A673 (cell line): ENCODE measurements at places on chromosomes 5 and 9.

GRCh38 chr5:1152771-1153282 lies 41.0 kb upstream of the SLC12A7 start:
- no peak for DNase-seq

GRCh38 chr5:140568443-140569063 lies 3.9 kb downstream of the SLC35A4 start:
- DNase-seq = no peak

DNA sequence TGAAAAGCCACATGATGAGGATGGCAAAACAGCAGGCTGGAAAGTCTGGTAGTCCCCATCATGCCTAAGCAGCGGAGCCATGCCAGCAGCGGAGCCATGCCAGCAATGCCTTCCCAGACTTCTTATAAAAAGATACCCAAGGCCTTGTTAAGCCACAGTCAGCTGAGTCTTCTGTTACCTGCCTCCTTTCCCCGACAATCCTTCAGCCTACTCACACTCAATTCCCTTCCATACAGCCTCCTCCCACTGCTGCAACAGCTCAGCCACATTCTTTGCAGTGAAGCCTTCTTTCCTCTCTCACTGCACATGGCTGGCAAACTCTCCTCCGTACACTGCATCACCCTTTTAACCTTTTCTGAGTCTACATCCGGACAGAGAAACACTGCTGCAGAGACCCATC lies 114.9 kb downstream of the AUH start:
- no peak for DNase-seq

DNA sequence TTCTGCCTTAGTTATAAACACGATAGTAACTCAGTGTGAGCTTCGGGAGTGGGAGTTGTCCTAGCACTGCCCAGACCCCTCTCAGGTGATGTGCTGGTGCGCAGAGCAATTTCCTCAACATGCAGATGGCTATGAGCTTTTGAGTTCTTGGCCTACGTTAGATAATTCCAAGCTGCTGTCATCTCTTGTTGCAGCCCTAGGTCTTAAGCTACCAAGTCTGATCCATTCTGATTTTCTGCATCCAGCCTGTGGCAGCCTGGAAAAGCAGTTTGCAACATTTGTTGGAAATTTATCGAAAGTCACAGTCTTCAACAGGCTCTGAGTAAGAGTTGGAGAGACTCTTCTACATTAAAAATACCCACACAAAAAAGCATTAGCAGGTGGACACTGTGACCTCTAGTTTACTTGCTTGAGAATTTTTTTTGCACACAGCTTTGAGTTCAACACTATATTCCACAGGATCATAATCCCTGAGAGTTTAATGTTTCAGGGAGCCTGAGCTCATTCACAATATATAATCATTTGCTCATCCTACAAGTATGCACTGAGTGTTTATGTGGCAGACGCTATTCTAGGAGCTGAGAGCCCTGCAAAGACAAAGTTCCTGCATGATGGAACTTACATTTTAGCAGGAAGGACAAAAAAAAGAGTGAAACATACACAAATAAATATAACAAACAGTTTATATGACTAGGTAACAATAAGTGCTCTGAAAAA lies 91.6 kb downstream of the UBE2QL1 start:
- DNase-seq = no peak

DNA sequence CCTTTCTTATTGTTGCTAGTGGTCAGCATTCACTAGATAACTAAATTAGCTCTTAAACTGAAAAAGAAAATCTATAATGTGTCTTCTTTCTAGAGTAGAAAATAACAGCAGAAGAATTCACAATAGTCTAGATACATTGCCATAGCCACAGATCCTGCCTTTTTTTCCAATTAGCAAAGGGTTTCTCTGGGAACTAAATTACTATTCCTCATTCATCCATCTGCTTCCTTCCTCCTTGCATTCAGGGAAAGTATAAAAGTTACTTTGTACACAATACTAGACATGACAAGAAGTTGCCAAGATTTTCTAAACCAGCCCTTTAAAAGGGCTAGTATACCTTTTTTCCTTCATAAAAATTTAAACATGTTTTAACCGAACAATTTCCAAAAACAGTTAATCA lies 21.2 kb upstream of the WDR41 start:
- DNase-seq = no peak

- peak; percentile 69 for DNase-seq
Observed at GRCh38 chr5:171907725-171908343, 98.6 kb downstream of the FBXW11 start.

DNA sequence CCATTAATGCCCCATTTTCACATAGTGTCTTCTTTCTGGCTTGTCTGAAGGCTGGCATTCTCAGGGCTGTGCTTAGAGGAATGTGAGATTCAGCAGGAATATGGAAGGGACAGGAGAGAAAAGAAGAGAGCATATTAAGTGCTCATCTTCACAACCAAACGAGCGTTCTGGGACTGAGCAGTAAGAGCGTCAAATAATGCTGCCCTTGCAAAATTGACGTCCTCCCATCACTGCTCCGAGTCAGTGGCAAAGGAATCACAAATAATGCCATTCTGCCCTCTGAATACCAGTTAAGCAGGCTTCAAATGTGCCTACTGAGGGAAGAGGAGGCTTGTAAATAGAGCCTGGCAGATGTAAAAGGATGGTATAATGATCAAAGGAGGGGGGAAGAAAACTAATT lies 351.2 kb downstream of the EBF1 start:
- no peak for DNase-seq

DNA sequence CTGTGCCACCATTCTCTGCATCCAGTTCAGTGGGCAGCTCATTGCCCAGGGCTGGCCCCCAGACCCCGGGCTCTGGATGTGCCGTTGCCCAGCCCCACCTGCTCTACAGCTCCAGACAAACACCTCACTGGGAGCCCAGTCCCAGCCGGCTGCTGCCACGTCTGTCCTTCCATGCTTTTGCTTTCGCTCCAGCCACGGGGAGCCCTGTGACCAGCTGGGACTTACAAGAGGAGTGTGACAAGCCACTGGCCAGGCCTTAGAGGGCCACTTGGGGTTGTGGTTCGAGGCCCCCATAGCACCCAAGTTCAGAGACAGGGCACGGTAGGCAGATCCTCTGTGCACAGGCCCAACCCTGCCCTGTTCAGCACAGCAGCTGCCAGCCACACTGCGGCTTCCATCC lies 142.0 kb downstream of the ADAMTS2 start:
- no peak for DNase-seq

GRCh38 chr9:115008536-115009270 lies 78.3 kb upstream of the TNFSF8 start:
- DNase-seq = peak; percentile 15

DNA sequence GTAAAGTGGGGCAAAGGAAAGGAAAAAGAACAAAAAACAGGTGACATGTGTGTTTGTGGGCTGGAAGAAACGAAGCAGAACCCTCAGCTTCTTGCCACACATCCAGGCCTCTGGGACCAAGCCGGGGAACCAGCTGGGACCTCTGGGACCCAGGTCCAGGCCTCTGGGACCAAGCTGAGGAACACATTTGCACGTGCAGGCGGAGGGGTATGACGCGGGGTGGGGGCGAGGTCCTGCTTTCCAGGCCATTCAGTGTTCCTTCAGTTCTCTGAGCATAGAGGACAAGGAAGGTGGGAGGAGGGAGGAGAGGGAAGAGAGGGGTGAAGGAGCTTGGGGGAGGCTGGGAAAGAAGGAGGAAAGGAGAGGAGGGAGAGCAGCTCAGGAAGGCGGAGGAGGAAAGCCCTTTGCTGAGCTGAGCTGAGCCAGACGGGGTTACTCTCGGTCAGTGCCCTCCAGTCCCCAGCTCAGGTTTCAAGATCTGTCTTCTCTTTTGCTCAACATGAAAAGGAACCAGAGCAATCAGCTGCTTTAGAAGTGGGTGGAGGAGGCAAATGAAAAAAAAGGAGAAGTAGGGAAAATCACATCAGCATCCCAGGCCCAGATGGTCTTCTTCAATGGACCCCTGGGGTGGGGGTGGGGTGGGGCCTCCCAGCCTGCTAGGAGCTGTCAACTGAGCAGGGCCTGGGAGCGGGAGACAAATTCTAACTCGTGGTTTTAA lies 59.1 kb downstream of the ABCA1 start:
- peak; percentile 89 for DNase-seq

- DNase-seq = no peak
Observed at GRCh38 chr5:169637085-169637548, at the start of gene DOCK2. Gene DOCK2 (plus strand): TSS chr5:169637275. CDS start chr5:169637327, 52 bp downstream.

DNA sequence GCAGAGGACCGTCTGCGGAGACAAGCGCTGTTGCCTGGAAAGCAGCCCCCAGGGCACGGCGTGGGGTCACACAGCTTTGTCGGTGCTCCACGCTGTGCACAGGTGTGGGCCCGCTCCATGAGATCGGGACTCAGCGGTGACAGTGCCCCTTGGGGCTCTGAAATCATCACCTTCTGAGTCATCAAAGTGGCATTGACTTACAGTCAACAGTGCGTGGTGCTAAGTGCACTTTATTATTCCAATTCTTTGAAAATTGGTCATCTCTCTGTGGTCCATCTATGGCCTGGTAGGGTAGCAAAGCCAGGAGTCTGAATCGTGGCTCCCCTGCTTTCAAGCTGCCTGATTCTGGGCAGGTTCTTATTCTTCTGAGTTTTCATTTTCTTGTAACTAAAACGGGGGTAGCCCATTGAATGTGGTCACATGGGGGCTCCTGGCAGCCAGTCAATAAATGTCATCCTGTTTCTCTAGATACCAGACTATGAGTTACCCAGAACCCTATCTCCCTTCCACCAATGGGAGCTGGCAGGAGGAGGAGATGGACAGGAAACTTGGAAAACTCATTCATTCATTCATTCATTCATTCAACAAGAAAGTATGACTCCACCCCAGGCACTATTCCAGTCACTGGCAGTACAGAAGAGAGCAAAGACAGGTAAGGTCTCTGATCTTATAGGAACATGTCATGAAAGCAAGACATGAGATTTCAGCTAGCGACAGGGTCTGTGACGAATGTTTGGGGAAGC lies 20.3 kb upstream of the UNC5A start:
- DNase-seq = no peak

GRCh38 chr5:177980743-177981151 lies 15.3 kb downstream of the PROP1 start:
- peak; percentile 34 for DNase-seq

- peak; percentile 60 for DNase-seq
Observed at GRCh38 chr5:36305571-36306326, 4.0 kb upstream of the RANBP3L start.

GRCh38 chr9:127644943-127645342 lies 32.9 kb downstream of the STXBP1 start:
- DNase-seq = peak; percentile 39

DNA sequence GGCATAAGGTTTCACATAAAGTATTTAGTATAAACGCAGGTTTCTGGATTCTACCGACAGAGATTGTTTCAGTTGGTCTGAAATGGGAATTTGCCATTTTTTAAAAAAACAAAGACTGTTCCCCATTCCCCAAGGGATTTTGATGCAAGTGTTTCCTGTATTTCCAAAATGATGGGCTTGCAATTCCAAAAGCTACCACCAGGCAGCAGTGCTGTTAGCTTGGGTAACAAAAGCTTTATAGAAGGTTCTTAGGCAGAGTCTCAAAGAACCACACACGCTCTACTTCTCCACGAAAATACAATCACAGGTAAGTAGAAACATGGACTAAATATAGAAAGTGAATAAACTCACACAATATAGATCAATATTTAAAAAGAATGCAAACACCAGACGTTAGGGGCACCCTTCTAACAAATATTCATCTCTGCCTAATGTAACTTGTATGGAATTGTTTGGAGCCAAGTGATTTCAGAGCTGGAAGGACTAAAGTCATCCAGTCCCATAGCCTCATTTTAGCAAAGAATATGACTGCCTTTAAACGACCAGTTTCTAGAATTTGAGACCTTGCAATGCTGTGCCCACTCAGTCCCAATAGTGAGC lies 154.3 kb downstream of the SPOCK1 start:
- peak; percentile 80 for DNase-seq

- no peak for DNase-seq
Observed at GRCh38 chr5:179731791-179732411, 721 bp upstream of the MAML1 start.

DNA sequence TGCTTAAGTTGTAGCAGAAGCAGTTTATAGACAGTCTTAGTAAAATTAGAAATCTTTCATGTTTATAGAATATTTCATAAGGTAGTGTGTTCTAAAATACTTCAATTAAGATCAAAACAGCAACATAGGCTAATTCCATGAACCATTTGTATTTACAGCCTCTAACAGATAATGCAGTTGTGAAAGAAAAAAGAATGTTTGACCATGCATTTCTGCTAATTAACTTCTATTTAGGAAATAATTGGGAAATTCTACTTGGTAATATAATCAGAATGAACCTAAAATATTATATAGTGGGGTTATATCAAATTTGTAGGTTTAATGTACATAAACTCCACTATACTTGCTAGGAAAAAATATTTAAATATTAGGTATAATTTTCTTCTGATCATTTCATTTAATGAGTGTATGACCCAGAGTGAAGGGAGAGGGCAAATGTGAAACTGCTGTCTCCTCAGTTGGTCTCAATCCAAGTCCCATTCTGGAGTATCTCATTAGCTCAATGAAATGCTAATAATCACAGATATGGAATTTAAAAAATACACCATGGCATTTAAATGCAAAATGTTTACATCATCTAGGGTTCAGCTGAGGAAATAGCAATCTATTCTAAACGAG lies 34.9 kb downstream of the ALDH1A1 start:
- DNase-seq = no peak

DNA sequence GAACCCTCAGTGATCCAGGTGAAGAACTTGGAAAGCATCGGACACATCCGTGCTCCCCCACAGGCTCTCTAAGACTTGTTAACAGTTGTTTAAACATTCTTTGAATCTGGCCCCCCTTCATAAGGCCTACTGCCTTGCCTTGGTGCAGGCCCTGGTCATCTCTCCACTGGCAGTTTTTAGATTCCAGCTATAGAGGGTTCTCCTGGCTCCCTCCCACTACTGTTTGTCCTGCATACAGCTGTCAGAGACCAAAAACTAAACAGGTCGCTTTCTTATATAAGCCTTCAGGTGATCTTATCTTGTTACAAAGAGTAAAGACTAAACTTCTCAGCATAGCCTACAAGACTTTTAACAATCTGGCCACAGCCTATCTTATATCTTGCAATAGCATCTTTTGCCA lies 32.3 kb downstream of the NRG2 start:
- DNase-seq = no peak

- DNase-seq = no peak
Observed at GRCh38 chr5:50927953-50928352, 261.5 kb downstream of the PARP8 start.

DNA sequence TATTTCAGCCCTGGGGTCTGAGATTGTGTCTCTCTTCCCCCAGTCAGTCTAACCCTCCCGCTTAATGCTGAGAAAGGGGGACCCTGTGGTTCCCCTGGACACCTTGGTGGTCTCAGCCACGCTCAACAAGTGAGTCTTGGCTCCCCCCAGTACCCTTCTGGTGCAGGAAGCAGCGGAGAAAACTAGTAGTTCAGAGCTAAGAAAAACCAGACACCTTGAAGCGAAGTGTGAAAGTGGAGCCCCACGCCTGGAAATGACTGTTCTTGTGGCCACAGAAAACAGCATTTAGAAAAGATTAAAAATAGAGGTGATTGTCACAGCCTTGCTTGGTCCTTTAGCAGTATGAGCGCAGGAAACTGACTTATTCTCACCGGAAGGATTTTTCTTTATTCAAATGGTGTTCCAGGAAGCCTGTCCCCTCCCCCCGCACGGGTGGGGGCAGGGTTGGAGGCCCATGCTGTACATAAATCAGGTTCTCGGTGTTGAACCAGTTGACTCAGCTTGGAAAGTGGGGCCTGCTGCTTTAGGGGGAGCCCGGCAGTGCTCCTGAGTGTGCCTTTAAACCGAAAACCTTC lies 8.1 kb downstream of the ARPC5L start:
- DNase-seq = peak; percentile 67
